ENCODE measurements at places on chromosomes 3 and 15. TPM values are rescaled to one million over a fixed set of nuclear protein-coding genes. Genes with fewer than 3 reads are reported as not detected.

GNAT1 gene
- not detected for total RNA-seq

LRRC3B gene
- 44.5 TPM for total RNA-seq

ZPLD1 gene
- under 0.01 TPM for total RNA-seq

UQCRC1 gene
- total RNA-seq, result 102 TPM

GOLGA8J gene
- not detected for total RNA-seq

ACTRT3 gene
- 2.2 TPM for total RNA-seq

DUOXA2 gene
- total RNA-seq, result not detected

GP5 gene
- under 0.01 TPM for total RNA-seq

SLC22A13 gene
- under 0.01 TPM for total RNA-seq

NR2E3 gene
- total RNA-seq, result not detected

CCR9 gene
- not detected for total RNA-seq

KPNA1 gene
- total RNA-seq, result 43.5 TPM

PRSS50 gene
- 0.25 TPM for total RNA-seq

SPINK8 gene
- not detected for total RNA-seq

ZWILCH gene
- total RNA-seq, result 31.2 TPM

ST6GAL1 gene
- 48.4 TPM for total RNA-seq

LRRC49 gene
- 95.6 TPM for total RNA-seq

PARP9 gene
- total RNA-seq, result 3.0 TPM

HGD gene
- 0.98 TPM for total RNA-seq

ILDR1 gene
- not detected for total RNA-seq

B3GALNT1 gene
- 110 TPM for total RNA-seq

GRM7 gene
- 70.3 TPM for total RNA-seq

ITGA11 gene
- total RNA-seq, result 1.5 TPM
